ENCODE measurements at places on chromosomes 11 and 22. TPM values are rescaled to one million over a fixed set of nuclear protein-coding genes. Genes with fewer than 3 reads are reported as not detected.
A peak's percentile ranks its signal among the peaks of the same experiment; 100 is the strongest.

DNA sequence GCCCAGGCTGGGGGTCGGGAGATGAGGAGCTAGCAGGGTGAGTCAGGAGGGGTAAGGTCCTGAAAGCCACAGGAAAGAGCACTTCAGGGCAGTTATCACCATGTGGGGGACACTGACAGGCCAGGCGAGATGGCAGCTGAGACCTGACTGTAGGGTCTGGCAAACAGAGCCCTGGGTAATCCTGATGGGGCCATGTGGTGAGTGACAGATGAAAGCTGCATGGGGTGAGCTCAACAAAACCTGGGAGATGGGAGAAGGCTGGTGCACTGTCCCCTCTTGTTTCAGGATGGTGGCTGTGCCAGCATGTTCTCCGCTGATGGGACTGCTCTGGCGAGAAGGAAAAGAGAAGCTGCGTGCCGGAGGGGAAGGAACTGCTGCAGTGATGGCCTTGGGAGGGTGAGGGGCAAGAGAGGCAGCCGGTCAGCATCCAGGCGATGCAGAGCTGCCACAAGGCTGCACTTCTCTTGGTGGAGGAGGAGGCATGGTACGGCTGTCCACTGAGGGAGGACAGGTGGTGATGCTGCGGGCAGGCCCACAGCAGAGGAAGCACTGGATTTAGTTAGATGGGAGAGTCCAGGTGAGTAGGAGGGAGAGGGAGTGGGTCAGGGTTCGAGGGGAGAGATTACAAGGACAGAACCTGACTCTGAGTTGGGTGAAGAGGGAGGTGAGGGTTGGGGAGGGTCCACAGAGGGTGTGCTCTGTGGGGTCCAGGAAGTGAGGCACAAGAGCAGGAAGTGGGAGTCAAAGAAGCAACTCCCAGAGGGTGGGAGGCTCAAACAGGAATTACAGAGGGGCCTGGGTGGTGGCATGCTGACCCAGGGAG lies 3.8 kb downstream of the TOP3B start:
- DNase-seq = no peak

DNA sequence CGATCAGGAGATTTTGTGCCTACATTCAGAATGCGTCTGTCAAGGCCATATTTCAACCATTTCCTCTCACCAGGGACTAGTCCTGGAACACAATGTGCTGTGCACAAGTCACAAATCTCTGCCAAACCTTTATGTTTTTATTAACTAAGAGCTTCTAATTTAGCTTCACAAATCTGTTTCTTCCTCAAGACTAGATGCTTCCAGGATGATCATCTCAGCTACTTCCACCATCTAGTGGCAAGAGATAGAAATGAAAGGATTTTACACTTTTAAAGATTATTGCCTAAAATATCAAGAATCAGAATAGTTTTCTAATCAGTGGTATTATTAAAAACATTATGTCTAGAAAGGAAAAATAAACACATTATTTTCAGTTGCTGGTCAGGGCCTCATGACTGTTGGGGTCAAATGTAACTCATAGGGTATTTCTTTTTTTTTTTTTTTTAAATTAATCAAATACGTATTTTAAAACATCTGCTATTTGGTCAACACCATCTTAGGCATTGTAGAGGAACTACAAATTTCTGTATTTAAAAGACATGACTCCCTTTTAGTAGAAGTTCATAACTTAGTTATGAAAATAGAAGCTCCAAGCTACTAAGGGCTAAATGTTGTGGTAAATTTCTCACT lies 1102.6 kb downstream of the DLG2 start:
- no peak for DNase-seq

GRCh38 chr11:17572359-17572690 lies 25.3 kb downstream of the OTOG start:
- DNase-seq = no peak

- DNase-seq = no peak
These were observed 29.0 kb downstream of the CSNK2A3 start for GRCh38 chr11:11324090-11324489.

GRCh38 chr11:44770401-44770800 lies 43.6 kb downstream of the TSPAN18 start:
- DNase-seq = no peak

GRCh38 chr22:17754233-17754925 lies 19.9 kb downstream of the BID start:
- no peak for DNase-seq

DNA sequence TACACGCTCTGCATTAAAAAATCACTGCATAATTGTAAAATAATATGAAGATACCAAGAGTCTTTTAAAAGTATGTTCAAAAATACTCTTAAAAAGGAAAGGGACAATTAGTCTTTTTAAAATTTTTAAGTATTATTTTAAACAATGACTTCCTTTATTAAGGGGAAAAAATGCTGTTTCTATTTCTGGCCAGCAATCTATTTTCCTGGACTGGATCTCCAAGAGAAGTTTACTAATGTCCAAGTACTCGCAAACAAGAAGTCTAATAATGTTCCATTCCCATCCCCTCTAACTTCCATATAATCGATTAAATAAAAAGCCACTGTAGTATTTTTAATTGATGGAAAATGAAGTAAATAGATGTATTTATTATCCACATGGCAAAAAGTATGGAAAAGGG lies 123.7 kb downstream of the MPPED2 start:
- DNase-seq = no peak

- no peak for DNase-seq
These were observed 14.8 kb downstream of the CD6 start for GRCh38 chr11:60985991-60986915.

- DNase-seq = no peak
These were observed 29.0 kb downstream of the TXN2 start for GRCh38 chr22:36452250-36452977.

DNA sequence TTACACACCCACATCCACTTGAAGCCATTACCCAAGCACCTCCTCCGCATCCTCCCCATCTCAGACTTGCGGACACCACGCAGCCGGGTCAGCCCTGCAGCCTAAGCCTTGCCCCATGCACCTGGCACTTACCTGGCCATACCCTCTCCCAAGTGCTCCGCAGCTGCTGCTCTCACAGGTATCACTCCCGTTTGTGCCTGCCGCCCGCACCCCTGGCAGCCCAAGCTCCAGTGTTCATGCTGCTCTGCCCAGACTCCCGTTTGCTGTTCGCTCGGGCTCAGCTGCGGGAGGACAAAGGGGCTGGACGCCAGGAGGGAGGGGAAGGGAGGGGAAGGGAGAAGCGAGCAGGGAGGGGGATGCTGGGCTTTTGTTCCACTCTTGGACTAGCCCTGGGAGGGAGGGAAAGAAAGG lies at the start of gene KLHL35:
KLHL35 (minus strand) TSS at position 293 of the 411 bp plus-strand sequence. CDS start 2,574 bp downstream, outside the sequence.
- DNase-seq = no peak

DNA sequence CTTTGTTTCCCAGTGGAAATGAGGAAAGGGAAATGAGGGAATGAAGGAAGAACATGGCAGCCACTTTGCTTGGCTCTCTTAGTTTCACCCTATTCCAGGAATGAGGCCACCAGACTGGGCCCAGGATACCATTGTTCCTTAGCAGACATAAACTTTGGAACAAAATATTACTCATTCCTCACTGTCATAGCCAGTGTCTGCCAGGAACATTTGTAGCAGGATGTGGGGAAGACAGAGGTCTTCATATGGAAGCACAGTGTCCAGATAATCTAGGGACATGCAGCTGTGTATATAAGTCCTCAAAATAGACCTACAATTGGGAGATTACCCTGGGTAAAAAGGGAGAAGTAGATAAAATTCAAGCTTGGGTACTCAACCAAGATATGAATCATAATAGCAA lies 15.2 kb upstream of the FUT4 start:
- no peak for DNase-seq

DNA sequence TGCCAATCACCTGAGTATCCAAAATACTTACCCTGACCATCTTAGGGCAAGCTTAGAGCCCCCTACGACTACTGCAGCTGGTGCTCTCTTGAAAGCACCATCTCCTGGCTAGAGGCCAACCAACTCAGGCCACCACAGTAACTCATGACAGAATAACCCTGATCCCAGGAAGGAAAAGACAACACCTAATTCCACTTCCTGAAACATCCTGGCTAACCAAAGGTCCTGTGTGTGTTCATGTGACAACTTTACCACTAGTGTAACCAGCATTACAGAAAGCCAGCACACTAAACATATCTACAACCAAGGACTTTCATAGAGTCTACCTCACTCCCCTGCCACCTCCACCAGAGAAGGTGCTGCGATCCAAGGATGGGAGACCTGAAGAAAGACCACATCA lies 17.4 kb upstream of the TMEM45B start:
- no peak for DNase-seq

DNA sequence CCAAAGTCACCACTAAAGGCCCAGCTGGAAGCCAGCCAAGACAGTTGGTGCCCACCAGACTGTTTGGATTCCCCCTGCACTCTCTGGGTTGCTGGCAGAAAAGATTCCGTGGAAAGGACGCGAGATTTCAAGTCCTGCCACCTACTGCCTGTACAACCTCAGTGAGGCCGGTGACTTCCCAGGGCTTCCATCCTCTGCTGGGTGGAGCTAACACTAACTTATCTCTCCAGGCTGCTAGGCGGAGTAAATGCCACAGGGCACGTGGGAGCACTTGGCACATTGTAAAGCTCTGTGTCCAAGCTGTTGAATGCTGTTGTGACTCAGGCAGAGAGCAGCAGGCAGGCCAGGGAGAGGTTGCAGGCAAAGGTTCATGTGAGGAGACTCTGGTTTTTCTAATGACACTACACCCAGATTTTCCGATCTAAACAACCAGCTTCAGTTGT lies 50.9 kb upstream of the CDON start:
- DNase-seq = peak; percentile 92

GRCh38 chr11:94705891-94706615 lies 62.1 kb upstream of the AMOTL1 start:
- DNase-seq = no peak

- DNase-seq = no peak
These were observed 22.5 kb downstream of the PISD start for GRCh38 chr22:31639436-31640039.

- no peak for DNase-seq
These were observed 747 bp downstream of the TPCN2 start for GRCh38 chr11:69049490-69049867.

DNA sequence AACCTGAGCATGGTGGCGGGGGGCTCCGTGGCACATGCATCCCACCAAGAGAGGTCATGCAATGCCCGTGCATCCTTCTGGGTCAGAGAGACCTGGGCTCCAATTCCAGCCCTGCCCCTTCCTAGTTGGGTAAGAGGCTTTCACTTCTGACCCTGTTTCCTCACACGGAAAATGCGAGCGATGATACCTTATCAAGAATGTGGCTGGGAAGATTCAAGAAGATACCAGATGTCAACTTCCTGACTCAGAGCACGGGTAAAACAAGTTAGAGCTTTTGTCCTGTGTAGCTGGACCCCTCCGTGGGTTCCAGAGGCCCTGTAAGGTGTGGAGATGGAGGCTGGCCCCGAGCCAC lies 8.7 kb upstream of the DGKZ start:
- DNase-seq = no peak

GRCh38 chr22:24391836-24392217 lies 35.6 kb upstream of the ADORA2A start:
- peak; percentile 60 for DNase-seq

DNA sequence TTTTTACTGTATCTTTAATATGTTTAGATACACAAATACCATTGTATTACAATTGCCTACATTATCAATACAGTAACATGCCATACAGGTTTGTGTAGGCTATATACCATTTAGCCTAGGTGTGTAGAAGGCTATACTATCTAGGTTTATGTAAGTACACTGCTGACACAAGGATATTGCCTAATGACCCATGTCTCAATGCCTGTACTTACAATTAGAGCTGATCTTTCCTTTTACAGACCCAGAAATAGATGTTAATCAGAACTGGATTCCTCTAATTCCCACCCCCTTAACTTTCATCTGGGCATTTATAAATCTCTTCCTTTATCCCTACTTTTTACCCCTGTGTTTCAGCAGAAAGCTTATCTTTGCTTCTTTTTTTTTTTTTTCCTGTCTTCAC lies 229.5 kb downstream of the METTL15 start:
- no peak for DNase-seq

DNA sequence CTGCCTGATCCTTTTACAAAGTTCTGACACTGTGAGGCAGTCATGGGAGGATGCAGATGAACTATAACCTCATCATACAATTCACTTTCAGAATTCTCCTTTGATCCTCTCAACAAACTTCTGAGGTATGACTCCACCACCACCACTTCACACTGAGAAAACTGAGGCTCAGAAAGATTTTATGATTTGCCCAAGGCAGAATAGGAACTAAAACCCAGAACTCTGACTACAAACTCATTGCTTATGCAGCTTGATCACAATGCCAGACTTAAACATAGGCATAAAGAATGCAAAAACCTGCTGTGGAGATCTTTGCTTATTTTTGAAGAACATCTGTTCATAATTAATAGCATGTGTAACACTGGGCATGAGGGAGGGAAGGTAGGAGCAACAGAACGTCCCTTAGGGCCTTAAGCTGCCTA lies 20.4 kb downstream of the FAM168A start:
- no peak for DNase-seq

DNA sequence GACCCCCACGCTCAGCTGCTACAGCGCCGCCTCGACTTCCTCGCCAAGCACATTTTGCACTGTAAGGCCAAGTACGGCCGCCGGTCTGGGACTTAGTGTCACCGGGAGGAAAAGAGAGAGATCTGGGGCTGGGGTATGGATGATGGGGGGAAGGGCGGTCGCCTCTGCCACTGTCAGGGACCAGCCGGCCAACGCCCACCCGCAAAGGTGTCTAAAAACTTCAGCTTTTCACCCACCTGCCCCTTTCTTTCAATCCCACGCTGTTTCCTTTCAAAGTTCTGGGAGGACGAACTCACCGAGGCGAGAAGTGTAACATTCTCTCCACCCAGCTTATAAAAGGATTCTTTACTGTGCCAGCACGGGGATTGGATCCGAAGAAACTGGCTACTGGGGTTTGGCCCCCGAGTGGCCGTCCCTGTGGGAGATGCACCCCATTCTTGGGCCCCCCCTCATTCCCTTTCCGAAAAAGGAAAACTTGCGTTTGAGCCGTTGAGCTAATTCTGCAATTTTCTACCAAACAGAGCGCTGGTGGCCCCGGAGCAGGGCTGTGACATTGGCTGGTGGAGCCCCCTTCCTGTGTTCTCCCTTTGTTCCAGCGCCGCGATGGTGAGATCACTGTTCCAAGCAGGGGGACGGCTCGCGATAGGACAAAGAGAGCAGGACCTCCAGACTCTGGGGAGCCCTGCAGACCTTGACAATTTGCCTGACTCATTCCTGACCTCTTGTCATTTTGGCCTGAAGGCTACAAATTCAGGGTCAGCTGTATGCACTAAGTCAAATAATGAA lies 1.8 kb downstream of the FJX1 start:
- peak; percentile 43 for DNase-seq

GAL gene
- 6.1 TPM for total RNA-seq

BIK gene
- total RNA-seq = not detected

PHLDB1 gene
- 183 TPM for total RNA-seq

CARD16 gene
- 68.7 TPM for total RNA-seq

OR51B2 gene
- not detected for total RNA-seq

CD6 gene
- not detected for total RNA-seq

VPREB3 gene
- not detected for total RNA-seq

E2F8 gene
- 19.1 TPM for total RNA-seq

UBQLN3 gene
- not detected for total RNA-seq

PRR33 gene
- total RNA-seq = not detected

CSF2RB gene
- 20.6 TPM for total RNA-seq
